ENCODE measurements at places on chromosomes 4 and X. TPM values are rescaled to one million over a fixed set of nuclear protein-coding genes. Genes with fewer than 3 reads are reported as not detected.
A peak's percentile ranks its signal among the peaks of the same experiment; 100 is the strongest.

Gene HMGN5
- polyA plus RNA-seq, result not detected

Gene AKAP4
- polyA plus RNA-seq, result not detected

Gene CXCL13
- polyA plus RNA-seq, result not detected

Gene SCLT1
- 20.1 TPM for polyA plus RNA-seq

Gene FAM149A
- polyA plus RNA-seq, result not detected

Gene TMPRSS11F
- polyA plus RNA-seq, result not detected

Gene ADGRA3
- polyA plus RNA-seq, result 0.07 TPM

Gene HELT
- polyA plus RNA-seq, result not detected

Gene KCNE5
- polyA plus RNA-seq, result 0.12 TPM

Gene MEPE
- polyA plus RNA-seq, result not detected

Gene SYNPO2
- polyA plus RNA-seq, result not detected

Gene HOPX
- 1.3 TPM for polyA plus RNA-seq

Gene CACNA1F
- 0.73 TPM for polyA plus RNA-seq

Gene TMSB4X
- polyA plus RNA-seq, result 15,641 TPM

Gene CTSO
- polyA plus RNA-seq, result 18.6 TPM

DNA sequence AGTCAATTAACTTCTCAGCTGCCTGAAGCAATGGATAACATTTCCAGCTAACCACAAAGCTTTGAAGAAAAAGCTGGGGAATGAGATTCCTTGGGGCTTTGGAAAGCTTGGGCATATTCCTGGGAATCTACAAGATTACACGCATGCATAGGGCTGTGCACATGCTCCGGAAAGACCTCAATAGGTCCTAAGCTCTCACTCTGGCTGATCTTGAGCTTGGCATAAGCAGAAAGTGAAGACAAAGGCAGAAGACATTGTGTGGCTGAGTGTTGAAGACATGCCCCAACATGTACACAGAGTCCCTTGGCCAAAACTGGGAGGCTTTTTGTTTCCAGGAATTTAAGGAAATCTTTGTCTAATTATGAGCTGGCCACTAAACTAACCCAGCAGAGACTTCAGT is 31.2 kb downstream of the ATG4A start:
- no peak for DNase-seq

GRCh38 chr4:174420316-174420715 is 102.0 kb downstream of the HPGD start:
- DNase-seq, result no peak

GRCh38 chr4:176539785-176540175 is 220.0 kb downstream of the SPCS3 start:
- no peak for DNase-seq

DNA sequence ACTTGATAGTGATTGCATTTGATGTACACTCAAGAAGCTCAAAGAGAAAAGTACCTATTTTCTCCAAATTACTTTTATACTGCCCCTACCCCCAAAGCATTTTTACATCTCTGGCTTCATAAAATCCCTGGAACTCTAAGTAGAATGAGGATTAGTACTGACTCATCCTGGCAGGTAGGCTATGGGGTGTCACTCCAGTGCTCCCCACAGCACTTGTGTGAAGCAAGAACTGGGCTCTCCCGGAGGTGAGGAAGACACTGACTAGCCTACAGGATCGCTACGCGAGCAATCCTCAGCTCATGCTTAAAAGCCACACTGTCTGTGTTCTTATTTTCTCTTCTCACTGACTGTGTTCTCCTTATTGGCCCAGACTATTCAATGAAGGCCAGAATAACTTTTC is 90.4 kb upstream of the NDP start:
- no peak for DNase-seq

DNA sequence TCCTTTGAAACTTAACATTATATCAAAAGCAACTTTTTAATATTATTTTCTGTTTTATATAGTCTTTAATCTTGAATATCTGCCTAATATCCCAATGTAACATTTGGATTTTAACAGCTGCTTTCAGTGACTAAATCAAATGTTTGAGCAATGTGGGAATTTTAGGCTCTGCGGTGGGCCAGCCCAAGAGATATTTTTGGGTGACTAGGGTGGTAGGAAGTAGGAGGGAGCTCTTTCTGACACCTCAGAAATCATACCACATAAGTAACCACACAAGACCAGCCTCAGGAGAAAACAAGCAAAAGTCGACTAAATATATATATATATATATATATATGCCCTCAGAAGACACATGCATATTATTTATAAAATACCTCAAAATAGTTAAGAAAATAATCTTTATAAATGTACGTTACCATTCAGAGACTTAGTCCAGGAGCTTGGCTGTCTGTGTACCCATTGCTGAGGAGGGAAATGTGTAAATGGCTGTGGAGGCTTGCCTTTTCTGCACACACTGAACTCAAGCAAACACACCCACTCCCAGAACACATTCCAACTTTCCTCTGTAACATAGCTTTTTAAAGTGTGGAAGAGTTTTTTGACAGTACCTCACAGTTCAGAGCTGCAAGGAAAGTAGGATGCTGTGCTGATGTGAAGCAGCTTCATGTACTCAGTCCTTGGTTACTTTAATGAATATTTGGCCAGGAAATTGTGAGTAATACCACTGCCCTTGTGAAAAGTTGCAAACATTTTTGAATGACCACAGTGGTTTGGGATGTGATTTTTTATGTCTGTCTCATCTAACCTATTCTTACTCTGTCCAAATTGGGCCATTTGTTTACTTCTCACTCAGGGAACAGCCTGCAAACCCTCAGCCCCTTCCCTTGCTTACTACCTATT is at the start of gene RTL3:
Gene RTL3, minus strand, starts transcription at position 484 of the 900 bp plus-strand sequence. CDS start 908 bp downstream, outside the sequence.
- no peak for DNase-seq

DNA sequence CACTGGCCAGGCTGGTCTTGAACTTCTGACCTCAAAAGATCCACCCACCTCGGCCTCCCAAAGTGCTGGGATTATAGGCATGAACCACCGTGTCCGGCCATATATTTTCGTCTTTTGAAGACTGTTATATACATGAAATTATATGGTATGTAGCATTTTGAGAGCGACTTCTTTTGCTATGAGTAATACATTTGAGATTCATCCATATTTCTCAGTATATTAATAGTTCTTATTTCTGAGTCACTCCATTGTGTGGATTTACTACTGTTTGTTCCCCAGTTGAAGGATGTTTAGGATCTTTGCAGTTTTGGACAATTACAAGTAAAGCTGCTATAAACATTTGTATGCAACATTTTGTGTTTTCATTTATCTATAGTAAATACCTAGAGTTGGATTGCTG is 34.9 kb downstream of the GNL3L start:
- no peak for DNase-seq

- no peak for DNase-seq
Observed at GRCh38 chrX:153882086-153882498, 3.9 kb downstream of the L1CAM start.

DNA sequence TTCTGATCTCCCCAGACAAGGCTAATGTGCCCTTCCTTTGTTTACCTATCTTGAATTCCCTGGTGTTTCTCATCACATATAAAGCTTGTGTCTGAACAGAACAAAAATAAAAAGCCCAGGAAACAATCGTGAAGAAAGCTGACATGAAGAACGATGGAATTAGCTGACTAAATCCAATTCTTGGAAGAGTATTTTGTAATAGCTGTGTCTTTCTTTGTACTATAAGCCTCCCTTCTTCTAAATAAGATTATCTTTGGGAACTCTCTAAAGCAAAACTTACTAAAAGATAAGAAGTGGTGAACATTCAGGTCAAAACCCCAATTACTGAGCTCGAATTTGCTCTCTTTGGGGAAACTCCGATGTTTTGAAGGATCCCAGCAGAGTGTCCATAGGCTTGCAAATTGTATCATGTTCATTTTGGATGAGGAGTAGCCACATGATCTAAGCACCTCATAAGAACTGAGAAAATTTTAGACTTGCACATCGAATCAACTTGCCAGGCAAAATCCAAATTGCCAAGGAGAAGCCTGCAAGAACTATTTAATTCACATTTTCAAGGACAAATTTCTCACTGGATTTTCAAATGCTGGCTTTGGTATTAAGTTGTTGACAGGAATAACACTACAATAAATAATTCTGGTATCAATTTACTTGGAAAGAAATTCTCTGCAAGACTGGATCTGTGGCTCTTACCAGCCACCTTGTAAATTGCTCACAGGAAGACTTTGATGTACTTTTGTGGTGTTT is 106.2 kb downstream of the LNX1 start:
- no peak for DNase-seq

GRCh38 chr4:14906805-14907204 is 95.5 kb upstream of the CPEB2 start:
- no peak for DNase-seq

- no peak for DNase-seq
Observed at GRCh38 chrX:47178337-47178736, 15.3 kb upstream of the UBA1 start.

DNA sequence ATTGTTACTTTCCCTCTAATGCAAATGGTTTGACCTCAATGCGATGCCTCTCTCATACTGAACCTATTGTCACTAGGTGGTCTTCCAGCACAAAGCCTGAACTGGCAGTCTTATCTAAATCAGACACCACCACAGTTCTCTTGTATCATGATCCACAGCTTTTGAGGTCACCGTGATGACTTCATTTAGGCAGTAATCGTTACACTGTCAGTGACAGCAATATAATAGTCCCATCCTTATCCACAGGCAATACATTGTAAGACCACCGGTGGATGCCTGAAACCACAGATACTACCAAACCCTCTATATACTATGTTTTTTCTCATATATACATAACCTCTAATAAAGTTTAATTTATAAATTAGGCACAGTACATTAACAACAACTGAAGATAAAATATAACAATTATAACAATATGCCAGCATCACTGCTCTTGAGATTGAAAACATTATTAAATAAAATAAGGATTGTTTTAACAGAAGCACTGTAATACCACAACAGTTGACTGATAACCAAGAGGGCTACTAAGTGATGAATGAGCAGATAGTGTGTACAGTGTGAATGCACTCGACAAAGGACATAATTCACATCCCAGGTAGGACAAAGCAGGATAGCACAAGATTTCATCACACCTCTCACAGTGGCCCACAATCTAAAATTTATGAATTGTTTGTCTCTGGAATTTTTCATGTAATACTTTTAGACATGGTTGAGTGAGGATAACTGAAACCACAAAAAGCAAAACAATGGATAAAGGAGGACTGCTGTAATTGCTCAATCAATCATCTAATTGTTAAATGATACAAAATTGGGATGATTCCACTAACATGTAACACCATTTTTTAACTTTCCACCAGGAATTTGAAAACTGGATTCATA is 419.4 kb downstream of the CENPC start:
- DNase-seq, result no peak

DNA sequence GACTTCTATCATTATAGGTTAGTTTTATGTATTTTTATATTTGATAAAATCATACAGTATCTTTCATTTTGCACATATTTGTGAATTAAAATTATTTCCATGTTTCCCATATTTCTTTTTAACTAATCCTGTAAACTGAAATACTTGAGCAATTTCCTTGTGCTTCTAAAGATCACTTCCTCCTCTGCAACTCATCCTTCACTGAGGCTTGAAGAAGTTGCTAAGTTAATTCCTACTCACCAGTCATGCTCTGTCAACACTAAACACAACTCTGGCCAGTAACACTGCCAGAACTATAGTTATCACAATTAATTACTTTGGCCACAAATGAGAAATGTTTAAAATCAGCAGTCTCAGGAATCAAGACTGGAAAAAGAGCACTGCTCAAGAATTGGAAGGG is 6.7 kb downstream of the SPATA4 start:
- peak; percentile 23 for DNase-seq

DNA sequence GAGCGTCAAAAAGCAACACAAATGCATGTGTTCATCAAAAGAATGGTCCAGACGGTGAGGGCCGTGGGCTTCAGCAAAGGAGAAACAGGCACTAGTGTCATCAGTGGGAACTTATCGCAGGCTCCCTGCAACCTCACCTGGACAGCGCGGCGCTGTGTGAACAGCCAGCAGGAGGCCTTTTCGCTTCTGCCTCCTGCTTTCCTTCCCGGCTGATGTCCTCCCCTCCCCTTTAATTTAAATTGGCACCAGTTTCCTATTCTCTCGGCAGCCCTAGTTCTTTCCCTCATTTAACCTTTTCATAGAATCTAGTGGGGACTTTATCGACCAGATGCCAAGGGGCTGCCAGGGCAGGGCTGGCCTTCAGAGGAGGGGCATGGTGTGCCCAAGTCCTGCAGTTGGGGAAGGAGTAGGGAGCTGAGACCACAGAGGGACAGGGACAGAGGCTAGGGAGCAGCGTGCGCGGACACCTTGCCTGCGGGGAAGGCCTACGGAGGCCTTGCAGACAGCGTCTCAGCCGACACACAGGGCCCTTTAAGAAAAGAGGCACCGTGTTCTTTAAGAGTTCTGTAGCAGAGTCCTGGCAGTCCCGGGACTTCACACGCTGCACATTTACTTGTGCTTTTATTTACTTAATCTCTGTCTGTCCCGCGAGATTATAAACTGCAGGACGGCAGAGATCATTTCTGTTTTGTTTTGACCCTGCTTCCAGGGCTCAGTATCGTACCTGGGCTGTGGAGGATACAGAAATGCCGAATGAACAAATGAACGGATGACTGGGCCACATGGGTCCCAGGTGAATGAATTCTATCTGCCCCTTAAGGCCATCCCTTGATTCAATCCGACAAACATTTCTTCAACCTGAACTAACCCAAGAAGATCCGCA is 8.4 kb upstream of the SORBS2 start:
- no peak for DNase-seq

DNA sequence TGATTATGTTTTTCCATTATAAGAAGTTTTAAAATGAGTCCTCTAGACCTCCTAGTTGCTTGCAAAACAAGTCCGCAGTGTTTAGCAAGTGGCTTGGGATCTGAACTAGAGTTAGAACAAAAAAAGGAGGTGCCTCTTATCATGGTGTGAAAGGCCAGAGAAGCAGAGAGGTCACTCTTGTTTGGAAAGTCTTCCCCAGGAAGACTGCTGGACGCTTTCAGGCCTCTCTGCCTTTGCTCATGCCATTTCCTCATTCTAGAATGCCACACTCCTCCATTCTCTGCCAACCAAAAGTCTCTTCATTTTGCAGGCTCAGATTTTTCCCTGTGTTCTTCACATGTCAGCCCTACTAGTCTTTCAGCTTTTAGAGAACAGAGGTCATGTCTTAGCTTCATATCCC is 14.9 kb downstream of the PARM1 start:
- DNase-seq, result no peak
